Endothelial cell of umbilical vein (primary cell): ENCODE measurements at places on chromosomes 7 and 10. TPM values are rescaled to one million over a fixed set of nuclear protein-coding genes. Genes with fewer than 3 reads are reported as not detected.

FAM25A gene
- polyA plus RNA-seq: not detected in 2 replicates

DNA sequence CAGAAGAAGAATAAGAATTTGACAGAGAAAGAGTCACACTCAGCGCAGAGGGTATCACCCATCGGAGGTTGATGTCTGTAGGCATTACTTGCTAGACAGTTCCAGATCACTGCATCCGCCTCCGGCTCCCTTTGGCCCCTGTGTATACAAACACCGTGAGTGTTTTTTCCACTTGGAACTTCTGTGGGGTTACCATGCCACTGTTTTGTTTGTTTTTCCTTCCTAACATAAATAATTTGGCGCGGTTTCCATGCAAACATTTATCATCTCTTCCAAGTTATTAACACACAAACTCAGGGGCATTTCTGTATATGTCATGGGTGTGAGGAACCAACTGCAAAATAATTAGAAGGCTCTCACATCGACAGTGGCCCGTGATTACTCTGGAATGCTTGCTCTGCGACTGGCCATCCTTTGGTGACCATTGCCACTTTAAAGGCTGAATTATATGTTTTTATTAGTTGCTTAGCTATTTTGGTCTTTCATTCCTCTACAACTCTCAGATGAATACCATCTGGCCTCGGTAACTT is 612.2 kb upstream of the MKI67 start:
- no peaks in the 10 kb centered on the region for H3K27me3 ChIP-seq
- no peak overlapping the region for H3K27ac ChIP-seq
- no peak for DNase-seq
- H3K4me3 ChIP-seq: no peak overlapping the region
- no peaks in the 10 kb centered on the region for H3K36me3 ChIP-seq

GRCh38 chr7:14787551-14787950 is 115.0 kb downstream of the DGKB start:
- H3K4me1 ChIP-seq: no peaks in the 10 kb centered on the region
- no peak overlapping the region for H3K27ac ChIP-seq
- no peak overlapping the region for H3K4me3 ChIP-seq
- H3K36me3 ChIP-seq: no peaks in the 10 kb centered on the region
- DNase-seq: no peak

GRCh38 chr7:24972991-24973390 is 7.0 kb downstream of the OSBPL3 start:
- DNase-seq: no peak
- no peaks in the 10 kb centered on the region for H3K27me3 ChIP-seq
- no peaks in the 10 kb centered on the region for H3K36me3 ChIP-seq
- peaks cover 11% of the 10 kb centered on the region for H3K4me1 ChIP-seq

DNA sequence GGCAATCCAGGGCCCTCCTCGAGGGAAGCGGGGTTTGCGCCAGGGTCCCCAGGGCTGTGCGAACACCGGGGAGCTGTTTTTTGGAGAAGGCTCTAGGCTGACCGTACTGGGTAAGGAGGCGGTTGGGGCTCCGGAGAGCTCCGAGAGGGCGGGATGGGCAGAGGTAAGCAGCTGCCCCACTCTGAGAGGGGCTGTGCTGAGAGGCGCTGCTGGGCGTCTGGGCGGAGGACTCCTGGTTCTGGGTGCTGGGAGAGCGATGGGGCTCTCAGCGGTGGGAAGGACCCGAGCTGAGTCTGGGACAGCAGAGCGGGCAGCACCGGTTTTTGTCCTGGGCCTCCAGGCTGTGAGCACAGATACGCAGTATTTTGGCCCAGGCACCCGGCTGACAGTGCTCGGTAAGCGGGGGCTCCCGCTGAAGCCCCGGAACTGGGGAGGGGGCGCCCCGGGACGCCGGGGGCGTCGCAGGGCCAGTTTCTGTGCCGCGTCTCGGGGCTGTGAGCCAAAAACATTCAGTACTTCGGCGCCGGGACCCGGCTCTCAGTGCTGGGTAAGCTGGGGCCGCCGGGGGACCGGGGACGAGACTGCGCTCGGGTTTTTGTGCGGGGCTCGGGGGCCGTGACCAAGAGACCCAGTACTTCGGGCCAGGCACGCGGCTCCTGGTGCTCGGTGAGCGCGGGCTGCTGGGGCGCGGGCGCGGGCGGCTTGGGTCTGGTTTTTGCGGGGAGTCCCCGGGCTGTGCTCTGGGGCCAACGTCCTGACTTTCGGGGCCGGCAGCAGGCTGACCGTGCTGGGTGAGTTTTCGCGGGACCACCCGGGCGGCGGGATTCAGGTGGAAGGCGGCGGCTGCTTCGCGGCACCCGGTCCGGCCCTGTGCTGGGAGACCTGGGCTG is 26.0 kb downstream of the PRSS2 start:
- H3K4me3 ChIP-seq: peak overlapping the region; percentile 69
- no peaks in the 10 kb centered on the region for H3K36me3 ChIP-seq
- no peak for DNase-seq
- no peaks in the 10 kb centered on the region for H3K27me3 ChIP-seq
